ENCODE measurements at places on chromosomes 12 and 14.
A peak's percentile ranks its signal among the peaks of the same experiment; 100 is the strongest.

DNA sequence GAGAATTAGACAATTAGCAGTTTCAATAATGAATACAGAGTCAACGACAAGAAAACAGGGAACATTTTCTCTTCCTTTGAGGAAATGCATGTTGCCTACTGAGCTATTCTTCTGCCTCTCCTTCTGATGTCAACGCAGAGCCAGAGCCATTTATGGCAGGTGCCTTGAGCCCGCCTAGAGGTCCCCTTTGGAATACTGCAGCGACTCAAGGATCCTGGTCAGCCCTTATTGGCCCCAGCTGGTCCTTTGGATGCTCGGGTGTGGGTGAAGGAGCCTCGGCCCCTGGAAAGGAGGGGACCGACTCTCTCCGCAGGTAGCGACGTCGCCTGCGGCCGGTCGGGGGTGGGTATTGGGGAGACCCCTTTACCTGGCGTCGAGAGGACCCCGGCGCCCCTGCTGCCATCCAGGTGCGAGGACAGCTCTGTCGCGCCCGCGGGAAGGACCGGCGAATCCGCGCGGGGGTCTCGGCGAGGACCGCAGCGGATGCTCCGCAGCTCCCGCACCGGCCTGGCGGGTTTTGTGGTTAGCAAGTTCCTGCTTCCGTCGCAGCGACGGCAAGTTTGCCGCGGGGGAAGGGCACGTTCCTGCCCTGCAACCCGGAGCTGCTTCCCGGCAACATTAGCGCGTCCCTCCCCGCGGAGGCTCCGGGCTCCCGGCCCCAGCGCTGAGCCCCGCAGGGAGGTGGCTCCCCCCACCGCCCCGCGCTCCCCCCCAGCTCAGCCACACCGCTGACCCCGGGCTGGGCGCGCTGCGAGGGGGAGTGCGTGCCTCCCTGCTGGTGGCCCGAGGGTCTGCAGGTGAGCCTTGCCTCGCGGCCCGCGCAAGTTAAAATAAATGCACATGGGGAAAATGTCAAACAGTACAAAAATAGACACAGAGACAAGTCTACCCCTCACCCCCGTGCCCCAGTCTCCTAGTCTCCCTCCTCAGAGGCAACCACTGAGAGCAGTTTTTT is at the start of gene MANSC1:
Gene MANSC1 (minus strand): TSS at position 532 of the 955 bp plus-strand sequence. CDS start 6,928 bp downstream, outside the sequence.
- peak; percentile 69 for DNase-seq

- DNase-seq, result no peak
Observed at GRCh38 chr14:102092806-102093205, 6.0 kb upstream of the HSP90AA1 start.

DNA sequence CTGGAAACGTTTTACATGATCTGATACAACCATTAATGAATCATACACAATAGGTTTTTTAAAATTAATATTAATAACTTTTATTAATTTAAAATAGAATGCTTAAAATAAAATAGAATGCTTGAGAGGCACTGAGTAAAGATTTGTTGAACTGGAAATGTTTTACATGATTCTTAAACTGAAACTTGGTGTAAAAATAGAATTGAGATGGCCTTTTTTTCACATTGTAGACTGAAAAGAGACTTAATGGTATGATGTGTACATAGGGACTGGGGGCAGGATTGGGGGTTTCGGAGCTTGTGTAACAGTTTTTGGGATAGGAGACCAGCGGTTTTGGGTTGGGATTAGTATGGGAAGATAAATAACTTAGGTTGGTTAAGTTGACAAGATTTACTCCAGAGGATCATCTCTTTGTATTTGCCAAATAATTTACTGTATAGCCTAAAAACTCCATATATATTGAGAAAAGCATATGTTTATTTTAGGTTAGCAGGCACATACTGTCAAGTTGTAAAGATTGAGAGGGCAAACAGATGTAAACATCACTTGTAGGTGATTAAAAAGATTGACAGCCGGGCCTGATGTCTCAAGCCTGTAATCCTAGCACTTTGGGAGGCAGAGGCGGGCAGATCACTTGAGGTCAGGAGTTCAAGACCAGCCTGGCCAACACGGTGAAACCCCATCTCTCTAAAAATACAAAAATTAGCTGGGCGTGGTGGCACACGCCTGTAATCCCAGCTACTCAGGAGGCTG is 2.0 kb upstream of the ZNF410 start:
- no peak for DNase-seq

GRCh38 chr12:116969615-116970585 is 59.1 kb downstream of the FBXW8 start:
- no peak for DNase-seq

- DNase-seq, result no peak
Observed at GRCh38 chr14:94310248-94310647, 12.9 kb downstream of the SERPINA6 start.

DNA sequence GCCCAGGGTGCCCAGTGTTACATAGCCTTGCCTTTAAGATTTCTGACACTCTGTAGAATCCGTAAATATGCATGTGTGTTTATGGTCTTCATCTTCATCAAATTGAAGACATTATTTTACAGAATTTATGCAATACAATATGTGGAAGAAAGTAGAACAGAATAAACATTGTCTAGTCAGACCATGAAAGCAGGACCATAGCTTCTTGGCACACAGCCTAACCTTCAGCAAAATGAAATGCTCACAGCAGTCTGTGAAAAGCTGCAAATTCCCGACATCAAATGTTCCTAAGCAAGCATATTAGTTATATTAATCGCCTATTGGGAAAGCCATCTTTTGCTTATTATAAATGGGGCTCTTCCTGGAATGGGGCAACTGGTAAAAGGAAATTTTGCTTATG is 111.3 kb upstream of the GARIN2 start:
- DNase-seq, result no peak

DNA sequence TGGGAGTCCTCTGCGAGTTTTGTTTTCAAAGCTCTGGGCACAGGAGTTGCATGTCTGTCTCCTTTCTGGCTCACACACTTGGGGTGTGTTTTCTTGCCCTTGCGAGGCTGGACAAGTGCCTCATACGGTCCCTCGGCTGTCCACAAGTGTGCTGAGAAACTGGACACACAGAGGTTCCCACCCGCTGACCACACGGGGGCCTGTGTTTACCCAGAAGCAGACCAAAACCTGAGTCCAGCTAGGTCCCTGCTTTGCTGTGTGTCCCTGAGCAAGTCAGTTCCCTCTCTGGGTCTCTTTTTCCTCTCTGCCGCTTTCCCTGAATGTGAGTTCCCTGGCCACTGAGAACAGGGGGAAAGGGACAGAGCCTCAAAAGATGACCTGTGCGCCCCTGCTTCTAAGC is 678 bp upstream of the OAS2 start:
- DNase-seq, result no peak

GRCh38 chr12:70890895-70891832 is 29.4 kb downstream of the PTPRR start:
- no peak for DNase-seq

DNA sequence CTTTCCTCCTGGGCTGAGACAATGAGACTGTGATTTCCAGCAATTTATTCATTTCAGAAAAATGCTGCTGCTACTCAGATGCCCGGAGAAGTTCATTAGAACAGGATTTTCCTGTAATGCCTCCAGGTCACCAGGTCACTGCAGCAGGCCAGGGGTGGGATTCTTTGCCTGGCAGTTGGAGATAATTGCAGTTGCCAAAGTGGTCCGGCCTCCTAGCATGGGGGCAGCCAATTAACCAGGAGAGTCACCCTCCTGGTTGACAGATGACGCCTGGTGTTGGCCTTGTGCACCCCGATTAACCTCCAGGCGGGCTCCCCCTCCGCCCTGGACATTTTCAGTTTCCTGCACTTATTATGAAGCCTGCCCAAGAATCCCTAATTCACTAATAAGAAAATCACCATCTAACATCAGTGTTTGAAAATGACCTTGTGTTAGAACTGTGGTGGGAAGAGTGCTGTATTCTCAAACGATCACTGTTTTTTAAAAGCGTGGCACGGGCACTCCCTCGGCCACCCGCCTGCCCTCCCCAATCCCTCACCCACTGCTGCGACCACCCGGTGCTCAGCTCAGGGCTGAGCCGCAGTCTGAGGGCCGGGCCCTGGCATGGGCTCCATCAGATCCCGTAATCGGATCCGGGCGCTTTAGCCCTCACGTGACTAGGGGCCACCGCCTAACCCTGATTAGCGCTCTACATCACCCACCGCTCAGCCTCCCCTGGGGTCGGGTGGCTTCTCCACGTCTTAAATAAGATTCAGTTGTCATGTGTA is 12.9 kb downstream of the RIMBP2 start:
- no peak for DNase-seq

DNA sequence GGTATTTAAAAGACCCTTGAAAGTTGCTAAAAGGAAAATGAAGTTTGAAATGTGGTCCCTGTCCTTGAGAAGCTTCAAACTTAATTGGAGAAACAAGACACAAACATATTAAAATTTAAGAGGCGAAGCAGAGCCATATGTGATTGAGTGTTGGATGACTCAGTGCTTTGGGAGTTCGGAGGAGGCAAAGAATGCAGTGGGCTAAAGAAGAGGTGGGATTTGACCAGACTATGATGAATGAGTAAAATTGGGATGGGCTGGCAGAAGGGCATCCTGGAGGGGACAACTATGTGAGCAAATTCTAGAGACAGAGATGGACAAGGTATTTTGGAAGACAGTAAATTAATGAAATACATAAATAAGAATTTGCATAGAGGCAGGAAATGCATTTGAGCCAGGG is 358.6 kb downstream of the EGLN3 start:
- no peak for DNase-seq

DNA sequence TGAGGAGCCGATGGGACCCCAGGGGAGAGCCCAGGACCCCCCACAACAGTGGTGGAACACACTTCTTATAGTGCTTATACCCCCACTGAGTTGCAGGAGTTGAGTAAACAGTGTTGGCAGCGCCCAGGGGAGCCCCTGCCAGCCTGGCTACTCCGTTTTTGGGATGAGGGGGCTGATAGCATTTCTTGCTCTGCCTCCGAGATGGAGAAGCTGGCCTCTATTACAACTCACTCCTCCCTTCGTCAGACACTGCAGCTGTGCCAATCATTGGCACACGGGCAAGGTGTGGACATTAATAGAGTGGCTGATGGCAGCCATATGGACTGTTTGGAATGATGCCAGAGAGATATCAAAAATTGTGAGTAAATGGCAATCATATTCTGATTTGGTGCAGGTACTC is 94.9 kb upstream of the TMPO start:
- DNase-seq, result no peak

DNA sequence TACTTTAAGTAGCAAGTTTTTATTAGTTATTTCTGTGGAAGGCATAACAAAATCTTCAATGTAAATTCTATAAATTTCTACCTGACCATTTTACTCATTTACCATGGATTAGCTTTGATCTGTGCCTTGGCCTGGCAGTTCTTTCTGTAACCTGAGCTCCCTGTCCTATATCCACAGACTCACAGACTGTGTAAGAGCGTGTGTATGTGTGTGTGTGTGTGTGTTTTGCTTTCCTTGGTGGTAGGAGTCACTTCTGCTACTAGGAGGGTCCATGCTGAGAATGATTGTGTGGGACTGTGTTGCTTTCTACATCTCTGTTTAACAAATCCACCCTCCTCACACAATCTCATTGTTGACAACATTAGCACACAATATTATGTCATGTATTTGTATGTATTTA is 221.2 kb upstream of the PELI2 start:
- no peak for DNase-seq

GRCh38 chr14:105095236-105095805 is 30.1 kb upstream of the GPR132 start:
- DNase-seq, result no peak

DNA sequence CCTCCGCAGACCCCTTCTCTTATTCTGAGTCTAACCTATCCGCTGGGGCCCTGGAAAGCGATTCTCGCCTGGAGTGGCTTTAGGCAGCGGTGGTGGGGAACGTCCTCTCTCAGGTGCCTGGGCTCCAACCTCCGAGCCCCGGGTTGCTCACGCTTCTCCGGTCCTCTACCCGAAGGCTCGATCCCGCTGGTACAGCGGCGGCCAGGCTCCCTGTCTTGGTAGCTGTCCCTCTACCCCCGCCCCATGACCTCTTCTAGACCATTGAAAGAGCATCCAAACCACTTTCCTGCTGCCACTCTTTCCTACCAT is 505 bp upstream of the HEBP1 start:
- no peak for DNase-seq

DNA sequence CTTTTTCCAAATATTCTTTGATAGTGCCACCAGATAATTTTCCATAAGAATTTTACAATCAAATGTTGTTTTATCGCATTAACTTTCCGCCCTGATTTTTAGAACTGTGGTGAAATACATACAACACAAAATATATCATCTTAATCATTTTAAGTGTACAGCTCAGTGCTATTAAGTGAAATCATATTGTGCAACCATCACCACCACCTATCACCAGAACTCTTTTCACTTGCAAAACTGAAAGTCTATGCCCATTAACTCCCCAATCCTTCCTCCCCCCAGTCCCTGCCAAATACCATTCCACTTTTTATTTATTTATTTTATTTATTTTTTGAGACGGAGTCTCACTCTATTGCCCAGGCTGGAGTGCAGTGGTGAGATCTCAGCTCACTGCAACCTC is 36.6 kb downstream of the CDKL1 start:
- DNase-seq, result no peak

GRCh38 chr12:9391815-9392214 is 183.6 kb upstream of the PZP start:
- no peak for DNase-seq

DNA sequence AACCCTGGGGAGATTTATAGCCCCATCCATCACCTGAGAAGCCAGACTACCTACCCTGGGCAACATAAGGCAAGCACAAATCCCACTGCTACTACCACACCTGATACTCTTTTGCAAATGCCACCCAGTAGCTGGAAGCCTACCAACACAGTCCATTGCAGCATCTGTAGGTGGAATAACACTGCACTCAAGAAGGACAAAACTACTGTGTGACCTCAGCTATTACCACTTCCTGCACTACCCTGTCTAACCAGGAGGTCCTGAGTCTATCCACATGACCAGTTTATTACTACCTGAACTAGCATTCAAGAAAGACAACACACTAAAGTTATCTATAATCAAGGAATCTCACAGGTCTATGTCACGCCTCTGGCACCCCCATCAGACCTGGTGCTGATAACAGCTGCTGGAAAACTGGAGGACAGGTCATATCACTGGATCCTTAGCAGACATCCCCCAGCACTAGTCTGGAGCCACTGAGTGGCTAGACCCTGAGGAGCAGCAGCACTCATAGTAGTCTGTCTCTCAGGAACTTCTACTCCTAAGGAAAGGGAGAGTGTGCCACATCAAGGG is 2.9 kb upstream of the CLEC1A start:
- no peak for DNase-seq

DNA sequence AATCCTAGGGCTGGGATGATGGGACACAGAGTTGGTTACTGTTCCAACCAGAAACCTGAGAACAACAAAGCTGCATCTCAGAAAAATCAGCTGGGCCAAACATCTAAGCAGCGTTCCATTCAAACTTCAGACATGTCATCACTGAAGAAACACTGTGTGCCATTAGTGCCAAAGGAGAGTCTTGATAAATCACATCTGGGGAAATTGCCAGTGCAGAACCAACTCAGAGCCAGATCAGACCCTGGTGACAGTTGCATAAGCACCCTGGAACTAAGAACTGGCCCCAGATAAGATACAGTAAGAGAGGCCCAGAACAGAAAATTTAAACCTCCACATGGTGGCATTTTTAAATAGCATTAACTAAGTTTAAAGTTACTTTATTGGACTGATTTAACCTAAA is 482.8 kb downstream of the PRKD1 start:
- DNase-seq, result no peak

- DNase-seq, result no peak
Observed at GRCh38 chr12:53677016-53677799, 1.3 kb upstream of the ATP5MC2 start.

- DNase-seq, result no peak
Observed at GRCh38 chr12:105164068-105164467, 56.5 kb downstream of the WASHC4 start.
